ENCODE measurements at places on chromosomes 1 and 21. TPM values are rescaled to one million over a fixed set of nuclear protein-coding genes. Genes with fewer than 3 reads are reported as not detected.

SYTL1 gene
- polyA plus RNA-seq, result 13.9 TPM

TSPAN2 gene
- 39.5 TPM for polyA plus RNA-seq

DNA sequence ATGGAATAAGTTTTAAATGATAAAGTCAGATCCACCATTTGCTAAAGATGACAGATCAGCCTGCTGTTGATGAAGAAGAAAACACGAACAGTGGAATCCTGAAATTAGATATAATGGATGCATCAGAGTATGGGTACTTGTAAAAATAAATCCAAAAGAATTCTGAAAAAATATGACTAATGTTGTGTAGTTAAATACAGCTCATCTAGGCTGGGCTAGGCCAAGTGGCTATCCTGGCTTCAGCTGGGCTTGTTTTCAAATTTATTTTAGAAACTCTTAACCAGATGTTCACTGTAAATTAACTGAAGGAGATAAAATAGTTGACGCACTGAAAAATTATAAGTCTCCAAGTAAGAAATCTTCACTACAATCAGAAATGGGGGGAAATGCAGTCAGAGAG lies 7.4 kb upstream of the RGS2 start:
- no peak for DNase-seq

- no peak for DNase-seq
Measured at GRCh38 chr1:161185732-161186311, 8.5 kb upstream of the B4GALT3 start.

GRCh38 chr21:17979763-17980162 lies 160.6 kb upstream of the C21orf91 start:
- DNase-seq, result no peak

FCGR3A gene
- polyA plus RNA-seq, result 1.6 TPM
